ENCODE measurements at places on chromosomes 13 and 19.

GRCh38 chr19:10520652-10521318, 3.5 kb upstream of the S1PR5 start:
- no peak for DNase-seq

DNA sequence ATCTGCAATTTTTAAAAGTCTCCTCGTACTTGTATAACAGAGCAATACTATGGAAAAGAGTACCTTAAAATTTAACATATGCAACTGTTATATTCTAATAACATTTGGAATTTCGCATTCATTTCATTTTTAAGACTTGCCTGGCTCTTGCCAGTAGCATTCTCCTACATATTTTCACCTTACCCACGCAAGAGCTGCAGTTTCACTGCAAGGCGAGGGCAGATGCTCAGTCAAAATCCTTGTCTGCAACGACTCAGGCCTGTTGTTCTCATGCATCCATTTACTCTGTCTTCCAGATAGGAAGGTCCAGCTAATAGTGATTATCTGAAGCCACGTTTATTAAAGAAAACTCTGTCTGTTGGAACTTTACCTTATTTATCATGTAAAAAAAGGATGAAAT, 227.0 kb upstream of the RFC3 start:
- DNase-seq, result no peak

DNA sequence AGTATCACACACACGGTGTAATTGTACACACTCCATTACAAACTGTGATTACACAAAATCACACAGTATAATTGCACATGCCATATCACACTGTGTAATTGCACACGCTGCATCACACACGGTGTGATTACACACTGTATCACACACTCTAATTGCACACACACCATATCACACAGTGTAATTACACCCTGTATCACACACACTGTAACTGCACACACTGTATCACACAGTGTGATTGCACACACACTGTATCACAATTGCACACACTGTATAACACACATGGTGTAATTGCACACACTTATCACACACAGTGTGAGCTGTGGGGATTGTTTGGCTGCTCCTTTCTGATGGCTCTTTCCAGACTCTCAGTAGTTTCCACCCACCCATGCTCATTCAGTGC, 162.6 kb upstream of the SGCG start:
- DNase-seq, result no peak

GRCh38 chr13:95624020-95624419, 20.5 kb downstream of the DZIP1 start:
- peak; percentile 10 for DNase-seq

- no peak for DNase-seq
Observed at GRCh38 chr19:23817519-23817918, 58.8 kb upstream of the ZNF681 start.

All from Panc1 (cell line).